ENCODE measurements at places on chromosomes 5 and 9. TPM values are rescaled to one million over a fixed set of nuclear protein-coding genes. Genes with fewer than 3 reads are reported as not detected.

The LHX3 gene
- total RNA-seq: not detected

The CCDC152 gene
- 0.52 TPM for total RNA-seq

The GABRA1 gene
- total RNA-seq: not detected

The PTTG1 gene
- 2.6 TPM for total RNA-seq

The FGF10 gene
- 3.7 TPM for total RNA-seq

The MTMR12 gene
- total RNA-seq: 94.0 TPM

The GCNT4 gene
- 3.6 TPM for total RNA-seq

DNA sequence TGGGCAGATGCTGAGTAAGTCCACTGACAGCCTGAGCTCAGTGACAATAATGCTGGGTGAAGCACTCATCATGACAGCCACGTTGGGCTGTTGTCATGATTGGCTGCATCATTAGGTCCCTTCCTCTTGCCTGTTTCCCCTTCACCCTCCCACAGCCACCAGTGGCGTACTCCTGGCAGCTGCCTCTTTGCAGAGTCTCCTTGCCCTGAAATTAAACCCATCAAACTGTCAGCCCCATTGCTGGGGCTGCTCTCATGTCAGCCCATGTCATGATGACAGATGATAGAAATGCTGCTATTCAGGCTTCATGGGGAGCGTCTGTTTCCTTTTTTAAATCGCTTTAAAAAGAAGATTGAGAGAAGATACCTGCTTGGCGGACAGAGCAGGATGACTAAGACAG lies 327.4 kb downstream of the AGTPBP1 start:
- no peak for DNase-seq

DNA sequence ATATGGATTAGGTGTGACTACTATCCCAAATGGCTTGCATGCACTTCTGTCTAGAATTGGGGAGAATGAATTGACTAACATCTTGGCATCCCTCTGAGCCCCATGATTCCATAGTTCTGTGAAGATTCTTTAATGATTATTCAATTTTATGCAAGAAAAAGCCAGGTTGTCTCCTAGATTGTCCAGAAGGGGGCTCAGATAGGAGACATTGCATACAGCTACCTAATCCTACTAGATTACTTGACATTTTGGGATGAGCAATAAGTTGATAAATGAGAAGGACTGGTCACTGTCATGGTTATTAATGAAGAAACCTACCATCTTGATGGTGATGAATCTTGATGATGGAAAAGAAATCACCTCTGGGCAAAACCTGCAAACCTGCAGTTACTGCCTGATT lies 117.0 kb downstream of the CARTPT start:
- DNase-seq: no peak

DNA sequence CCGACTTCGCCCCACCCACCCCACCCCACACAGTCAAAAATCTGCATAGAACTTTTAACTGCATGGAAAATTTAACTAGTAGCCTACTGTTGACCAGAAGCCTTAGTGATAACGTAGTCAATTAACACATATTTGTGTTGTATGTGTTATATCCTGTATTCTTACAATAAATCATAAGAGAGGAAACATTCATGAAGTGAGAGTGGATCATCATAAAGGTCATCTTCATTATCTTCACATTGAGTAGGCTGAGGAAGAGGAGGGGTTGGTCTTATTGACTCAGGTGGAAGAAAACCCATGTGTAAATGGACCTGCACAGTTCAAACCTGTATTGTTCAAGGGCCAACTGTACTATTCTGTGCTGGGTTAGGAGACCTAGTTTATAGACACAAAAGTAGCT lies 31.4 kb downstream of the XPA start:
- DNase-seq: no peak

DNA sequence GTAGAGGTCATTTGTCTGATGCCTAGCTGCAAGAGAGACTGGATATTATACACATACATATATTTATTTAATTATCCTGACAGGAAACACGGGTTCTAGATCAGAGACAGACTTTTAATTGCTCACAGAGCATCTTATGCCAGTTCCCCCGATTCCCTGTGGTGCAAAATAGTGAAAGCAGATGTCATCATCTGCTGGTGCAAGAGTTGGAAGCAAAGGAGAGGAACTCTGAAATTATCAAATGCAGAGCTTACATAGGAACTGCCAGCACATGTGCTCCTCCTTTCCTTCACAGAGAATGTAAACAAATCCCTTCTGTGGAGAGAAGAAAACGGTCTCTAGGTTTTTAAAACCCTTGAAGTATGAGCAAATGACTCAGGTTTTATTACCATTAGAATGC lies 69.3 kb downstream of the DTWD2 start:
- DNase-seq: no peak

DNA sequence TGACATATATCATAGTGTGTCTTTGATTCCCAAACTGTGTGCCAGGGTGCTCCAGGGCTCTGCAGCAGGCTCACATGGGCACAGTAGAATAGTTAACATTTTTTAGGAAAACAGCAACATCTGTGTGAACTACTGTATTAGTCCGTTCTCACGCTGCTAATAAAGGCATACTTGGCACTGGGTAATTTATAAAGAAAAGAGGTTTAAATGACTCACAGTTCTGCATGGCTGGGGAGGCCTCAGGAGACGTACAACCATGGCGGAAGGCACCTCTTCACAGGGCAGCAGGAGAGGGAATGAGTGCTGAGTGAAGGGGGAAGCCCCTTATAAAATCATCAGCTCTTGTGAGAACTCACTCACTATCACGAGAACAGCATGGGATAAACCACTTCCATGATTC lies 82.7 kb downstream of the EGFLAM start:
- no peak for DNase-seq

GRCh38 chr5:158990979-158991775 lies 108.5 kb downstream of the EBF1 start:
- no peak for DNase-seq

DNA sequence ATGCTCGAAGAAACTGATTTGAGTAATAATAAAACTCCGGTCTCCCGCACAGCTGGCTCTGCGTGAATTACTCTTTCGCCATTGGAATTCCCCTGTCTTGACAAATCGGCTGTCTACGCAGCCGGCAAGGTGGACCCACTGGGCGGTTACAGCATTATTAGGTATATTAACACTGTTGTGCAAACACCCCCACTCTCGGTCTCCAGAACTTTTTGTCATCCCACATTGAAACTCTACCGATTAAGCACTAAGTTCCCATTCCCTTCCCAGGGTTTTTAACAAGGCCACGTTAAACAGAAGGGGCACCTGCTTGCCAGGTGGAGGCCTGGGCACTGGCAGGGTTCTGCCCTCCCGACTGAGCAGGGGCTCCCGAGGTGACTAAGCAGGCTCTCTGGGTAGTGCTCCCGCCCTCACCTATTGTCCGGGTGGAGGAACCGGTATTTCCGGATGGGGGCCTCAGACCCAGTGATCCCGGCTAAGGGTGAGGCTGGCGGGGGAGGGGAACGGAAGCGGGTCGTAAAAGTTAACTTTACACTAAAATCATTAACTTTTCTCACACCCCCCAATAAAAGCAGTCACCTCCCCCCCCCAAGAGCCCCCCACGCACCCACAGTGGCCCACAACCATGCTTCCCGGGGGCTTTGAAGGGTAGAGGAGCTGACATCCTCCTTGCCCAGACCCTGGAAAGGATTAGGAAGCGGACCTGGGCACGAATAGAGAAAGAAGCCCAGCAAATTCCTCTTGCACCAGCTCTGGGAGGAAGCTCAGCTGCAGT lies 53.5 kb upstream of the TJP2 start:
- no peak for DNase-seq

GRCh38 chr5:90947667-90948066 lies 389.1 kb downstream of the ADGRV1 start:
- no peak for DNase-seq

DNA sequence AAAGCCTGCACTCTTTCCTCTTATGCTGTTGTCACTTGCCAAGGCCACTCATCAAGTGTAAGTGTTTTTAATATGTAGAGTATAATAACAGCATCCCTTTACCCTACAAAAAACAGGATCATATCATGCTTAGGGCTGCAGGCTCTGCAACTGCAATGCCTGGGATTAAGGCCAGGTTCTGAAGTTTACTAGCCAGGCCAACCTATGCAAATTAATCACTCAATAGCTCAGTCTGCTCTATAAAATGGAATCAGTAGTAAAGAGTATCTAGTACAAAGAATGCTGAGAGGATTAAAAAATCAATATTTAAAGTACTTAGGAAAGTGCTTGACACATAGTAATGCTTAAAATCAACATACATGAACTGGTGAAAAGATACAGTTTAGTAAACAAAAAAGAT lies 253.3 kb downstream of the EDIL3 start:
- DNase-seq: no peak

DNA sequence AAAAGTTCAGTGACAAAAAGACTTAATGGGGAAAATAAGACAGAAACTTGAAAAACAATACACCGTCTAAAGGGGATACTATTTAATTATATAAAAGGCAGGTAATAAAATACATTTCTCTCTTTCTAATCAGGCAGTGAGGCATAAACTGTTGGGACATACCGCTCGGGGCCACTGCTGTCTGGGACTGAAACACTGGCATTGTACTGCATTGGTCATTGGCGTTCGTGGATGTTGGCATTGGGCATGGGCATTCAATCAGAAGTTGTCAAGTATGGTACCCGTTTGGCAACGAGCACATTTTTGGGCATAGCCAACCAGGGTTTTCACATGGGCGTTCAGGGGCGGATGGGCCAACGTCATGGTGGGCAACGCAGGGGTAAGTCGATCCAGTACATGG lies 4.7 kb downstream of the HNRNPK start:
- no peak for DNase-seq

- no peak for DNase-seq
Observed at GRCh38 chr5:142783601-142784341, 13.6 kb downstream of the ARHGAP26 start.

GRCh38 chr9:37031902-37032301 lies 2.2 kb downstream of the PAX5 start:
- no peak for DNase-seq

DNA sequence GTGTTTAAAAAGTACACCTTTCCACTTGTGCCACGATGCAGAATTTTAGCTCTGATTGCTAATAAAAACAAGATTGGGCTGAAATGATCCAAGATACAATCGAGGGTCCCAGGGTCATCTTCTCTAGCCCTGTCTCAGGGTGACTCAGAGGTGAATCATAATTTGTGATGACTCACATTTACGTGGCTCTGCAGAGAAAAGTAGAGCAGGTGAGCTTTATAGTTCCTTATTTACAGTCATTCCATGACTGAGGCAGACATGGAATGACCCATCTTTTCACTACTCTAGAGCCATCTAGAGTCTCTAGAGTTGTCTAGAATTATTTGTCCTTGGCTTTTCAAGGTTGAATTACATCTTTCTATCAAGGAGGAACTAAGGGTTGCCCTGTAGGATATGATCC lies 155.2 kb downstream of the GAS1 start:
- no peak for DNase-seq

DNA sequence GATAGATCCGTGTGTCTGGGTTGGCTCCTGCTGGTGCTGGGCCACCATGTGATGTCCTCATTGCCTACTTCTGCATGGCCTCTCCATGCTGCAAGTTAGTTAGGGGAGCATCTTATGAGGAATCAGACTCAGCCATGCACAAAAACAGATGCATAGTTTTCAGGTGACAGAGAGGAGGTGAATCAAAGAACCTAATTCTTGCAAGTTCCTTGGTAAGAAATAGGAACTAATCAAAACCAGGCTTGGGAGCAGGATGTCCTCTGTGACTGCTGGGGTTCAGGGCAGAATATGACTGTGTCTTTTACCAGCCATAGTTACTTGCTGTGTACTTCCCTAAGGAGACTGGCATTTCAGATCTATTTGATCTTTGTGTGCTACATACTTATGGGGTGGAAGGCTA lies 61.6 kb downstream of the C9orf152 start:
- no peak for DNase-seq

GRCh38 chr5:146880966-146881365 lies 2.4 kb upstream of the PPP2R2B start:
- DNase-seq: no peak

DNA sequence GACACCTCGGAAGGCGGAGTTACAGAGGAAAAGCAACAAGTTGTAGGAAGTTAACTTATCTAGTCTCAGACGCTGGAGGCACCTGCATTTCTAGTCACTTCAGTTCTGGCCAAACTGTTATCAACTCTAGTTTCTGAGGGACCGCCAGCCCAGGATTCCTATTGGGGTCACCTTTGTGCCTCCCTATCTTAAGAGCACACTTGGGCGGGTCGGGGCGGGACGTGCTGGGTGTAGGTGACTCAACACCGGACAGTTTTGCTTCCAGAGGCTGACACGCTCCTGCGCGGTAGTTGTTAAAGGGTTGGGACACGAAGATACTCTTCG lies 679 bp upstream of the KDM4C start:
- DNase-seq: peak; percentile 96

DNA sequence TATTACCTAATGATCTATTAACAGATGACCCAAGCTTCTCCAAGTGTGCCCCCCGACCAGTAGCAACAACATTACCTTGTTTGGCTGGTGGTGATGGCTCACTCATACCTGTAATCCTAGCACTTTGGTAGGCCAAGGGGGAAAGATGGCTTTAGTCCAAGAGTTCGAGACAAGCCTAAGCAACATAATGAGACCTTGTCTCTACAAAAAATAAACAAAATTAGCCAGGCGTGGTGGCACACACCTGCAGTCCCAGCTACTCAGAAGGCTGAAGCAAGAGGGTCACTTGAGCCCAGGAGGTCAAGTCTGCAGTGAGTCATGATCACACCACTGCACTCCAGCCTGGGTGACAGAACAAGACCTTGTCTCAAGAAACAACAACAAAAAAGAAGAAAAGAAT lies 62.9 kb downstream of the GCNT1 start:
- no peak for DNase-seq

- no peak for DNase-seq
Observed at GRCh38 chr5:56060276-56061110, 65.7 kb upstream of the IL6ST start.

DNA sequence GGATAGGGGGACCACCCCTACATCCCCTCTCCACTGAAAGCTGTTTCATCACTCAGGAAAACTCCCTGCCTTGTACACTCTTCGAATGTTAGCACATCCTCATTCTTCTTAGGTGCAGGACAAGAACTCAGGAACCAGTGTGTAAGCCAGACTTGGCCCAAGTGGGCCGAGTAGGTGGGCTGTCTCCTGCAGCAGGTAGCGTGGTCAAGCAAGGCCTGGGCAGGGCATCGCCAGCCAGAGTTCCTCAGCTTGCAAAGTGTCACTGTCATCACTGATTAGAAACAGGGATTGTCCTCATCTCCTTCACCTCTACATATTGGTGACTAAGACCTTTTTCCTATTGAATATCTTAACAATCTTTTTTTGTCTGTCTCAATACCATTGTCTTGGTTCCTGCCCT lies 22.3 kb downstream of the SMIM15 start:
- no peak for DNase-seq

All from esophagus muscularis mucosa (tissue), 4 donors.